ENCODE measurements at places on chromosomes 1 and 21.
A peak's percentile ranks its signal among the peaks of the same experiment; 100 is the strongest.

GRCh38 chr1:98280049-98280448 lies 359.2 kb upstream of the DPYD start:
- no peak for DNase-seq

- DNase-seq, result no peak
Measured at GRCh38 chr21:39388811-39389155, 39.9 kb upstream of the HMGN1 start.

- DNase-seq, result no peak
Measured at GRCh38 chr1:215567491-215568298, 591 bp downstream of the KCTD3 start.

- DNase-seq, result peak; percentile 67
Measured at GRCh38 chr1:9687120-9687873, 35.8 kb downstream of the PIK3CD start.

- DNase-seq, result no peak
Measured at GRCh38 chr1:183837062-183837461, 32.1 kb downstream of the RGL1 start.

GRCh38 chr1:229896861-229897260 lies 170.2 kb upstream of the GALNT2 start:
- DNase-seq, result no peak

GRCh38 chr1:154729031-154729442 lies 121.1 kb upstream of the ADAR start:
- no peak for DNase-seq

GRCh38 chr1:110293601-110294104 lies 45.5 kb upstream of the RBM15 start:
- no peak for DNase-seq

DNA sequence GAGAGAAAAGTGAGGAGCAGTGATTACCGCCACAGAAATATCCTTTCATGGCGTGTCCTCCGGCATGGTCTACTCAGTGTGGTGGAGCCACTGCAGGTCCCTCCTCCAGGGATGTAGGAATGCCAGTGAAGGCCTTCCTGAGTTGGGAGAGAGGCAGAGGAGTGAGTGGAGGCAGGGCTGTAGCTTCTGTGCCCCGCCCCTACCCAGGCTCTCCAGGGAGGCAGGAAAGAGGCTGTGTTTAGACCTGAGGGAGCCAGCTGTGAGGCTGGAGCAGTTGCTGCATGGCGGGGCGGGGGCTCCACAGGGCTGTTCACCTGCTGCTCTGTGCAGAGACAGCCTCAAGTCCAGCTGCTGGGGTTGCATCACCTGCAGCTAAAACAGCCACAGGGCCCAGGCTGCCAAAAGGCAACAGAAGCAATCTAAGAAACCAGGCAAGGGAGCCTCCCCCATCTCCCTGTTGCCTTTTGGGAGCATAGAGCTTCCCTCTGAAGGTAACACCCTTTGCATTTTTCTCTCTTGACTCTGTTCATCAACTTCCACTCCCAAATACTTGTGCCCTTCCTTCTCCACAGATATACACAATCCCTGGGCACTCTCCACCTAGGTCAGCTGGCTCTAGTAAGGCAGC lies 801 bp upstream of the ANXA9 start:
- no peak for DNase-seq

GRCh38 chr1:200379940-200380588 lies 29.8 kb downstream of the ZNF281 start:
- DNase-seq, result no peak

DNA sequence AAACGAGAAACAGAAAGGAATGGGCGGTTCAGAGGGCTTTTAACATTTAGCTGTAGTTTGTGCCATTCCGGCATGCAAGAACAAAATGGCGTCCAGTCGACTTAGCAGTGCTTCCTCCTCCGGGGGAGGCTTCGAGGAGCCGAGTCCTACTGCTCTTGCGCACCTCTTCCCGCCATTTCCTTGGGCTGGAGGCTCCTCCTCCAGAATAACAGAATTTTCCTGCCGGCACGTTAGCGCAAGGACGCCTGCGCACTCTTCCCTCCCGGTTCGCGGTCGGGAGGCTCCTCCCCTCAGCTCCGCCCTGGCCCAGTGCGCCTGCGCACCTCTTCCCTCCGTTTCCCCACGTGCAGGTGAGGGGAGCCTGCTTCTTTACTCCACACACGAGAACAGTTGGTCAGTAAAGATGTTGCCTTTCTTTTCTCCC lies 1.0 kb downstream of the DMRTB1 start:
- no peak for DNase-seq

DNA sequence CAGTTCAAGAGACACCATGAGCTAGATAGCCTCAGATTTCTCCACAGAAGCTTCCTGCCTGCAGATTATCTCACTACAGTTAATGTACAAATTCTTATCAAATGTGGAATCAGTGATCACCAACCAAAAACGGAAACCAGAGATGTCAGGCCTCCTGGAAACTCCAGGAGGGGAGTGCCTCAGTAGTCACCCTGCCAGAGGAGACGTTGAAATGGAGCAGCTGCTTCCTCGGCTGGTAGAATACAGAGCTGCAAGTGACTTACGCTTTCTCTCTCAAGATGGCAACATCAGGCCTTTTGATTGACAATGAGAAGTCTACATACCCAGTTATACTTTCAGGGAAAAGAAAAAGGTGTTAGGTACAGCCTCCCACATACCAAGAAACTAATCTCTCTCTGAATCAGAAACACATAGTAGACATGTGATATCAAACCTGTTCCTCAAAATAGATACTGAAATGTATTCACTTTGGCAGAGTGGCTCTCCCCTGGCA lies 52.2 kb downstream of the ACP6 start:
- DNase-seq, result no peak

Data from activated CD8-positive, alpha-beta memory T cell treated with anti-CD3 and anti-CD28 coated beads for 4 hours (primary cell).